T-helper 2 cell (primary cell): ENCODE measurements at places on chromosomes 7 and 10.
A peak's percentile ranks its signal among the peaks of the same experiment; 100 is the strongest.

GRCh38 chr10:110357252-110357780 lies 52.6 kb upstream of the SMNDC1 start:
- peak; percentile 59 for DNase-seq

GRCh38 chr10:65805993-65806392 lies 1119.8 kb upstream of the LRRTM3 start:
- no peak for DNase-seq

- no peak for DNase-seq
These were observed 277.6 kb downstream of the REEP3 start for GRCh38 chr10:63798599-63799498.

DNA sequence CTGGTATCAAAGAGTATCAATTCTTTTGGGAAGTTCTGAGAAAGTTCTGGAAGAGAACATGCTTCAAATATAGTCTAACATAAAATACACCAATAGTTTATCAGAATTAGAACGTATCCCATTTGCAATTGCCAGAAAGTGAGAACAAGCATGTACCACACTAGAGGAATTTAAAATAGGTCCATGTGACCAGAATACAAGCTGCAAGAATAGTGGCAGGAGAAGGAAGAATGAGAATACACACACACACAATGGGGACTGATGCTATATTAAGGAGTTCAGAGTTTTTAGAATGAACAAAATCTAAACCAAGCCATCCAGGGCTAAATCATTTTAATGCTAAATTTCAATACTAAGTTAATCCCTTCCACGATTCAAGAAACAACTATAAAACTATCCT lies 99.1 kb upstream of the TMEM168 start:
- DNase-seq: no peak

- DNase-seq: no peak
These were observed 38.1 kb downstream of the GDI2 start for GRCh38 chr10:5774987-5775620.
